ENCODE measurements at places on chromosomes 6 and 20.

DNA sequence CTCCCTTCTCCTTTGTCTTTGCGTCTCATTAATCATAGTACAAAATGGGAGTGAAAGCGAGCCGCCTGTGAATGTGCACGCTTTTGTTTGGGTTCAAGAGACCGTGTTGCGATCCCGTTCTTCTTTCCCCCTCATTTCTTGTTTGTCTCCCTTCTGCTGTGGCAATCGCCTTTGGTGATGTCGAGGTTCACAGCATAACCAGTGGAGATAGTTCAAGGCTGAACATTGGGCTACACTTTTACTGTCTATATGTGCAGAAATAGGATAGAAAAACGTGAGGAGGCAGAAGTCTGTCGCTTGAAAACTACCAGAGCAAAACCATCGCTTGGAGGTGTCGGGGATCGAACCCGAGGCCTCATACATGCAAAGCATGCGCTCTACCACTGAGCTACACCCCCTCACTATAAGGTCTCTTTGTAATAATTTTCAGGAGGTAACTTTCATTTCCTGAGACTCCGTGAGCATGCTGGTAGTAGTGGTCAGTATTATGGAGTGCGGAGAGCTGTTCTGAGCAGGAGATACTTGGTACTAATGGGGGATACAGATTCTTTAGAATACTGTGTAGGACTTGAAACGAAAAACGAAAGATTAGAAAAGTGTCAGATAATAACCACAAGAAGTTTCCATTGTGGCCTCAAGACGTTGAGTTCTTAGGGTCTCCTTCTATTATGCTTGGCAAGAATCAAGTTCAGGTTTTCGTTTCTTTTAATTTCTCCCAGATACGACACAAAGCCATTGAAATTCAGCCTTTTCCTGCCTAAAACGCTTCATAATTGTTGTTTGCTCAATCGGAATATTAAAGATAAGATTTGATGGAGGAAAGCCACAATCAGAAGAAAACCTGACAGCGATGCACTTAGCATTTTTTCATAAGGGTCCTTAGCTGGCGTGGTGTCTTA, 106.6 kb downstream of the TRIM27 start:
- no peak for DNase-seq

- DNase-seq, result no peak
Observed at GRCh38 chr6:169862892-169863525, 111.6 kb downstream of the ERMARD start.

DNA sequence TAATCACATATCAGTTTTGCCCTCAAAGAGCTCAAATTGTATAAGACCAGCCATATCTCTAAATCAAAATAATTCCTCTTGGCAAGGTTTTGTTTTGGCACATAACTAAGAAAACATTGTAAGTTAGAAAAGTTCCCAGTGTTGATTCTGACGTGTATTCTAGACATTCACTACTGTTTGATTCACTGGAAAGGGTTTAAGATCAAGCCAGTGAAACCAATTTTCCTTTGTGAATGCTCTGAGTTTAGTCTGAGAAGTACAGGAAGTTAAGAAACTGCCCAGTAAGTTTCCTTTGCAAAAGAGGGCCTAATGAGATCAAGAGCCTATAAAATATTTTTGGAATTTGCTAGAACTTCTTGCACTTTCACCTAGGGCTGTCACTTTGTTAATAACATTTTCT, 143.0 kb downstream of the FNDC1 start:
- DNase-seq, result no peak

- DNase-seq, result no peak
Observed at GRCh38 chr20:36819659-36820058, 46.1 kb upstream of the DSN1 start.

DNA sequence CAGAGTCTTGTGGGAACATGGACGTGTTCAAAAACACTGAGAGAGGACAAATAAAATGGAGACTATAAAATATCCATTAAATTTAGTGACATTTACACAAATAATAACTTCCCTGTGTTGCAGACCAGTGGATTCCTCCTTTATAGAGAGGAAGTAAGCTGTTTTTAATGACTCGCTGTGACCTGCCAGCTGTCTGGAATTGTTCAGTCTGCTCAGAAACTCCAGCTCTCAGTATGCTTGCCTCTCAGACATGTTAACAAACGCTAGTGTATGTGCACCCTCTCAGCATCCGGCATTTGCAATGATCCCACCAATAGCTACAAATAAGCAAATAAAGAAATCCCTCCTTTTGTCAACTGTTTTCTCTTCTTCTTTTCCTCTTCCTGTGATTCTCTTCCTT, 158.0 kb upstream of the TCF21 start:
- no peak for DNase-seq

DNA sequence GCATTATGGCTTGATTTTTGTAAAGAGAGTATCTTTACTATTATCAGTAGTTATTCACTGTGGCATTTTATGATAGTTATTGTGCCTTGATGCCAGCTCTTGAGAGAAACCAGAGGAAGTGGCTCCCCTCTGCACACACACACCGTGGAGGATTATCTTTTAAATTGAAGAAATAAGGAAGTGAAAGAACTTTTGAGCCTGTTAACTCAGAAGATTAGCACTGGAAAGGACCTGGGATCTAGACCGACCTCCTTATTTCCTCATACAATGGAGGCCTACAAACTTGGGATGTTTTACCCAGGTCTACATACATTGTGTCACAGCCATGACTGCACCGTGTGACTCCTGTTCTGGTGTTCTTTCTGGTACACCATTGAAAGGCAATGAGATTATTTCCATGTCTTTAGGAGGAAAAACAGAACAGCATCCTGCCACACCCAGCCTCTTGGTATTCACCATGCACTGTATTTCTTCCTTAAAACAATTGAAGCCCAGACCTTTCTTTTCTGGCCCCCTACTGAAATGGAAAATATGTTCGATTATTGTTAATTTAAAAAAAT, 40.6 kb downstream of the HECA start:
- no peak for DNase-seq

- DNase-seq, result no peak
Observed at GRCh38 chr6:71351190-71351589, 62.6 kb downstream of the OGFRL1 start.

Measured in fibroblast of skin of left quadriceps (primary cell).